ENCODE measurements at places on chromosomes 12 and 14.

DNA sequence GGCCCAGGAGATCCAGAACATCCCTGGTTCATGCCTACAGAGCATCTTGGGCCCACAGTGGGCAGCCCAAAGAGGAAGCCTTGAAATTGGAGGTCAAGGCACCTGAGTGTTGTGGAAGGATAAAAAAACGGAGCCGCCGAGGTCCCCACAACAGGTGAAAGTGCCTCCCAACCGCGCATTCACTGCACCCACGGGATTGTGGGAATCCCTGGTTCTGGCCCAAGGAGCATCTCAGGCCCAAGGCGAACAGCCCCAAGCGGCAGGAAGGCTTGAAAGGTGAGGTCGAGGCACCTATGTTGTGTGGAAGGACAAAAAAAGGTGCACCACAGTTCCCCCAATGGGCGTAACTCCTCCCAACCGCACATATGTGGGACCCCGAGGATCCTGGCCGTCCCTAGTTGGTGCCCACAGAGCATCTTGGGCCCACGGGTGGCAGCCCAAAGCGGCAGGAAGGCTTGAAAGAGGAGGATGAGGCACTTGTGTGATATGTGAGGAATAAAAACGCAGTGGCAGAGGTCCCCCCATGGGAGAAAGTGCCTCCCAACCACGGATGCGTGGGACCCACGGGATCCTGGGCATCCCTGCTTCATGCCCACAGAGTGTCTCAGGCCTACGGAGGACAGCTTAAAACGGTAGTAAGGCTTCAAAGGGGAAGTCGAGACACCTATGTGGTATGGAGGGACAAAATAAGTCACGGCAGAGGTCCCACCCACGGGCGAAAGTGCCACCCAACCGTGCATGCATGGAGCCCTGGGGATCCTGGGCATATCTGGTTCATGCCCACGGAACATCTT is 583.9 kb downstream of the ALG10 start:
- no peak for DNase-seq

- DNase-seq: no peak
Observed at GRCh38 chr12:52522346-52523011, 2.3 kb upstream of the KRT5 start.

GRCh38 chr14:35352274-35353233 is 52.0 kb downstream of the NFKBIA start:
- no peak for DNase-seq

- peak; percentile 15 for DNase-seq
Observed at GRCh38 chr12:28824849-28825248, 324.2 kb upstream of the FAR2 start.

DNA sequence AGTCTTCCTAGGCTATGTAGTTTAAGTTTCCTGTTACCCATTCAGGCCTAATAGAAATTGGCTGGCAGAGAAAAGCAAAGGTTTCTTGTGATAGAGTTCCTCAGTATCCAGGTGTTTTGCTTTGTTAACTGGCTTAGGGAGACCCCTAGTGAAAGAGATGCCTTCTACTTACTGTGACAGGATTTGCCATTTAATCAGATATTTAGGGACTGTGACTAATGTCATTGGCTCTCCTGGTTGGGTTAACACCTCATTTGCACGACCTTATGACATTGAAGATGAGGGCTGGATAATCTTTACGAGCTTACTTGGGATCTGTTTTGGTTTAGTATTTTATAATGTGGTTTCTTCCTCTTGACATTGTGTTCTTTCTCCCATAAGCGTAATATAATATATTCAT is 5.8 kb downstream of the MON2 start:
- no peak for DNase-seq

- DNase-seq: no peak
Observed at GRCh38 chr12:63912651-63913050, 68.2 kb downstream of the SRGAP1 start.

- DNase-seq: no peak
Observed at GRCh38 chr12:40156021-40156764, 50.3 kb upstream of the SLC2A13 start.

DNA sequence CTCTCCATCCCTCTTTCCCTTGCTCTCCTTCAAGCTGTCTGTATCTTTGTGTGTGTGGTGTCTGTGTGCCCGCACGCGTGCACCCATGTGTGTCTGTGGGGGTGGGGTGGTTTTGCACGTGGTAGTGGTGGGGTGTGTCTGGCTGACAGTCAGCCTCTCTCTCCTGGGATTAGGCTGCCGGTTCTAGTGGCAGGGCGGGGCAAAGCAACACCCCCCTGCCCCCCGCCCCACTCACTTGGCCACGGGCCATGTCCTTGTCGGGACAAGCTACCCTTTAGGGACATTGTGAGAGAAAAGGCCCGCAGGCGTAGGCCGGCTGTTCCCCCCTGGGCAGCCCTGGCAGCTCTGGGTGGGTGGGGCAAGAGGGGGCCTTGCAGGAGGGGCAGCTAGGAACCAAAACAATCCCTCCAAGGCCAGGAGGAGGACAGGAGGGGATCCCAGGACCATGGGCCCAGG is 182.6 kb downstream of the ALG10 start:
- no peak for DNase-seq

DNA sequence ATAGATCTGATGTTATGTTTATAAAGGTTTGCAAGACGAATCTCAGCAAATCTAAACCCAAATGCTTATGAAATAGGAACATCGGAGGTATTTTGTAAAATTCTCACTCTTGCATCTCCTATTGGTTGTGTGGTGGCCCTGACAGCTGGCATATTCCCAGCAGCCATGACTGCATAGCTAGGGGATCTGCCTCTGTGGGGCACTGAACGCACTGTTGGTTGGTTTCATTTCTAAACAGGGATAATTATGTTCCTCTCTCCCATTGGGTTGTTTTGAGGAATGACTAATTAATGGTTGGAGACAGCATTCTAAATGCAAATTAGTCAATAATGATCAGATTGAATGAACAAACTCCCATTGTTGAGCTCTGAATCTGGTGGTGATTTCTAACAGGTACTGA is 2.7 kb upstream of the BEST3 start:
- no peak for DNase-seq

GRCh38 chr14:101239065-101239464 is 322.2 kb upstream of the DIO3 start:
- DNase-seq: no peak

GRCh38 chr12:127469331-127469730 is 797.6 kb upstream of the TMEM132C start:
- DNase-seq: no peak

- peak; percentile 31 for DNase-seq
Observed at GRCh38 chr12:7144414-7145120, 14.4 kb downstream of the CLSTN3 start.

- DNase-seq: no peak
Observed at GRCh38 chr12:103839103-103839502, 1.9 kb downstream of the NT5DC3 start.

DNA sequence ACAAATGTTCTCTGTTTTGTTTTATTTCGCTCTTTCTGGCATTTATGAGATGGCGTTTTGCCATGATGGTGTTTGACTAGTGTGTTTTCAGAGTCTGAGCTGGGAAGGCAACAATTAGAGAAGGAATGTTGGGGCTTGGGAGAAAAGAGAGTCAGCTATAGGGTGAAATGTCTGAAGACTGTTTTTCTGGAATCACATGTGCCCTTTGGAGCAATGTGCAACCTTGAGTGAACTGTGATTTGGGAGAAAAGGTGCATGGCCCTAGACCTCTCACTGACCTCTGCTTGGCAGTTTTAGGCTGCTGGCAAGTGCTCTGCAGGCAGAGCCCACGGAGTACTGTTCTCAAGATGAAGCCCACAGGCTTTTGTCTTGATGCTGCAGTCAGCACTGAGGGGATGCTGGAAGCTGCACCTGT is 379.9 kb upstream of the PDE3A start:
- no peak for DNase-seq

DNA sequence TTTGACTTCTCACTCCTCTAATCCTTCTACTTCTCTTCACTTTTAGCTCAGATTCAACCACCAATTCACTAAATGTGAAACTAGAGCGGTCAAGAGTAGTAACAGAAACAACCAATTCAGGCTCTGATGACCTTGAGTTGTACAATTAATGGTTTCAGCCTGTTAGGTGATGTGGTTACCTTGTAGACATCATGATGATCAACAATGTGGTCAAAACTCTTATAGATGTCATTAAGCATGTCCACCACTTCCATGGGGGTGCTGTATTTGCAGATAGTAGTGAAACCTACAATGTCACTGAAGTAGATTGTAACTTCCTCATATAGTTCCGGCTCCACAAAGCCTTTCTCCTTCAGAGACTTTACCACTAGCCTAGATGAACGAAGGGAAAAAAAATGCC is 54.1 kb upstream of the PLBD1 start:
- no peak for DNase-seq

GRCh38 chr12:118098401-118098800 is 5.4 kb downstream of the VSIG10 start:
- no peak for DNase-seq

GRCh38 chr14:85531587-85532373 is 1.8 kb downstream of the FLRT2 start:
- no peak for DNase-seq

DNA sequence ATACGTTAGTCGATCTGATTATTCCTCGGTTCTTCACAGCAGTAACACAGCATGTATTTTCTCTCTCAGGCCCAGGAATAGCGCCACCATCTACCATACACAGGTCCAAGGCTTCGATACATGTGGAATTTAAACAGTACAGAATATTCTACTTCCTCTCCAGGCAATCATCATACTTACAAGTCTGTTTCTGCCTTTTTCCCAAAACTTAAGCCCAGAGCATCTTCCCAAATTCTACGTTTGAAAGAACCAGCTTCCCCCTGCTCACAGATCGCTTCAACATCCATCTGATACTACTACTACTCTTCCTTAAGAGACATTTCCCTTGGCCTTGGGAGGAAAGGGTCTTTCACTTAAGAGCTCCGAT is 626 bp downstream of the TXNDC16 start:
- DNase-seq: no peak

- DNase-seq: no peak
Observed at GRCh38 chr12:79143803-79144202, 279.2 kb downstream of the SYT1 start.

- DNase-seq: no peak
Observed at GRCh38 chr12:107094183-107094448, 767 bp upstream of the CRY1 start.

DNA sequence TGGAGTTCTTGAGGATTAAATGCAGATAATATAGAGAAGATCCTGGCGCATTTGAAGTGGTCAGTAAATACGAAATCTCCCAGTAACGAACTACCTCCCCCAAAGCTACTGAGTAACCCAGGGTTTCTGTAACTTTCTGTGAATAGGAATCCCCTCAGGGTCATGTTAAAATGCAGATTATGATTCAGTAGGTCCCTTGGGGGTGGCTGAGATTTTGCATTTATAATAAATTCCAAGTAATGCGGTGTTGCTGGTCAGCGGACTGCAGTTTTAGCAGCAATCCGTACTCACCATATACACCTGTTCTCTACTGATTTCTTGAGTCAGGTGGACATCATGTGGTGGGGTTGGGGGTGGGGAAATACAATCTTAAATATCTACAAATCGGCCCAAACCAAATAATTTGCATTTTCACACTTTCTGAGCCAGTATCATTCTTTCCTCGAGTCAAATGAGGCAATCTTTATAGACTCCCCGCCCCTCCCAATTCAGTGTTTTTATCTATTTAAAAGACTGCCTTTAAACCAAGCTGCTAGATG is 868 bp downstream of the SPATA7 start:
- no peak for DNase-seq

GRCh38 chr12:124753228-124753591 is 110.5 kb downstream of the SCARB1 start:
- DNase-seq: no peak

DNA sequence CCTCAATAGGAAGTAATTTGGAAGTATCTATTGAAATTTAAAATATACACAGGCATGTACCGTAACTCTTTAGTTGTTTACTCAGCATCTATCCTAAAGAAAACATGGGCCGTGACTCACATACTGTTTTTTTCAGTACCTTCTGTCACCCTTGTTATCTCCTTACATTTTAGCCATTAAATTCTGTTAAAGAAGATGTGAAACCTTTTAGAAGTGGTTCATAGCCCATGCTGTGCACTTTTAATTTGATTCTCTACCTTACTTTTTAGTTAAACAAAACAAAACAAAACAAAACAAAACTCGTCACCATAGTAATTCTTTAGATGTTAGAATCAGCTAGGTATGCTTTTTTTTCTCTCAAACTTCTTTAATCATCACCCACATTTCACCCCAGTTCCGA is 494.4 kb upstream of the RGS6 start:
- DNase-seq: no peak

- DNase-seq: no peak
Observed at GRCh38 chr12:120365675-120366340, 3.2 kb downstream of the MSI1 start.

GRCh38 chr12:122141911-122142725 is 31.9 kb downstream of the IL31 start:
- no peak for DNase-seq

- peak; percentile 77 for DNase-seq
Observed at GRCh38 chr12:5808981-5809380, 136.1 kb downstream of the ANO2 start.

DNA sequence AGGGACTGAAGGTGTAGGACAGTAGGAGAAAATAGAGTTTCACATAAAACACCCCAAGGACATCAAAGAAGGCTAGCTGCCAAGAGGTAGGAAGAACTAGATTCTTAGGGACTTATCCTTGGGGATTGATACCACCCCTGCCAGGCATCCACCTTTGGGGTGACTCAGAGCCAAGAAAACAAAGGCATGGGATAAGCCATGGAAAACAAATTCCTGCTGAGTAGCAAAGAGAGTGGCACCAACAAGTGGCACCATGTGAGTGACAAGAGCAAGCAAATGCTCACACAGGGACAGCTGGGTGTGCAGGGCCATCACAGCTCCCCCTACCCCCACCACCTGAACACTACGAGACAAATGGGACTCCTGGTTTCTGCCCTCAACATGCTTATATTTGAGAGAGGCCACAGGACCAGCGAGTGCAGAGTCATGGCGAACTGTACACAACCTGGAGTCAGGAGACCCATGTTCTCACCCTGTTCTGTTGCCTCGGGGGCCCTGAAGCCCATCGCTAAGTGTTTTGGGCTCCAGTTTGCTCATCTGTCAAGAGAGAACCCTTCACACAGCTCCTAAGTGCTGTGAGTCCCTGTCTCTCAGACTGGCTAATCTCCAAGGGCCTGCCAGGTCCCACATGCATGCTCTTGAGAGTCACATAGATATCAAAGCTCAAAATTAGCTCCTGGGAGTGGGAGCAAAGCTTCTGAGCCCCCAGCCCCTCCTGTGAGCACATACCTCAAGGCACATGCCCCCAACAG is 91.9 kb downstream of the DPF3 start:
- DNase-seq: no peak

- peak; percentile 72 for DNase-seq
Observed at GRCh38 chr12:71710276-71711125, 24.6 kb downstream of the TMEM19 start.

- DNase-seq: no peak
Observed at GRCh38 chr12:107287436-107288413, 194.4 kb upstream of the CRY1 start.
